ENCODE measurements at places on chromosomes 13 and 19.

DNA sequence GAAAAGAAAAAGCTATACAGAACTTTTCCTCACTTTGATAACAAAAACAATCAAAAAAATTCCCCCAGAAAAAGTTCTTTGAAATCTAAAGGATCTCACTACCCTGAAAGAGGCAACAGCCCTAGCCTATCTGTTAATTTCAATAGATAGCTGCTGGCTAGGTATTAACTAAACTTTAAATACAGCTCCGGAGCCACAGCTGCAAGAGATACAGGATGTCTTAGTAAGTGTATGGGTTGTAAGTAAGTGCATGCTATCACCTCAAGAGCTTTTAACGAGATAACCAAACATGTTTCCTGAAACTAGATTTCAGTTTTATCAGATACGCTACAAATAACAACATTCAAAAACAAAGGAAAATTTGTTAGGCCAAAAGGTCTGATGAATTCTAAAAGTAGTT lies 148.4 kb downstream of the KLF12 start:
- DNase-seq, result no peak

DNA sequence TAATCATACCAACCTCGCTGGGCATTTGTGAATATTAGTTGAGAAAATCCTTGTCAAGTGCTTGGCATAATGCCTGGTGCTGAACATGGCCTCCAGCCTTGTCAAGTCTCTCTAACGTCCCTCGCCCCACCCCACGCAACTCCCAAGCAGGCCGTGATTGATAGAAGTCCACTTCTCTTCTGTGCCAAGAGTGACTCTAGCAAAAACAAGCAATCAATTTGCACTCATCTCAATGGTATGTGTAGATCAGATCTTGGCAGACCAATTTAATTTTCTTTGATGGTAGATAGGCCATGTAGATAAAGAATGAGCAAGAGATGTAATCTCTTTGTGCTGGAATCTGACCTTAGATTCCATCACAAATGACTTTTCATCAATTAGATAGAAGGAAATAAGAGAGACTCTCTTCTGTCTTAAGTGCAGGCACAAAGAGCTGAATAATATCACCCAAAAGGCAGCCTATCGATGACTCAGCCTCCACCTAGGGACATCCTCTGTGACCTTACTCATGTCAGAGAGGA lies 31.0 kb upstream of the KATNAL1 start:
- DNase-seq, result no peak

DNA sequence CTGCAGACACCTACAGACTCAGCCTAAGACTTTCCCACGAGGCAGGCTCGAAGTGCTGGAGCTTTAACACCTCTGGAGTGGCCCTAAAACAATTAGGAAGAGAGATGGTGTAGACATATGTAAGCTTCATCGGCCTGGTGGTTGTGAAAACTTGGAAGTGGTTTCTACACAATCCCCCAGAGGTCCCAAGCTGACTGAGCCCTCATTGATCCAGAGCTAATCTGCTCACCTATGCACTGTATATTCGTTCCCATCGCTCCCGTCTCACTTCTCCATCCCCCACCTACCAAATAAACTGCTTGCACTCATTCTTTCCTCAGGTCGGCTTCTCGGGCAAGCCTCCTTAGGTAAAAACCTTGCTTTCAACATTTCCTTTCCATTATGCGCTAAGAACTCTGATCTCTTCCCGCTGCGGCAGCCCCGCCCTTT lies 767 bp upstream of the ZNF793 start:
- no peak for DNase-seq

DNA sequence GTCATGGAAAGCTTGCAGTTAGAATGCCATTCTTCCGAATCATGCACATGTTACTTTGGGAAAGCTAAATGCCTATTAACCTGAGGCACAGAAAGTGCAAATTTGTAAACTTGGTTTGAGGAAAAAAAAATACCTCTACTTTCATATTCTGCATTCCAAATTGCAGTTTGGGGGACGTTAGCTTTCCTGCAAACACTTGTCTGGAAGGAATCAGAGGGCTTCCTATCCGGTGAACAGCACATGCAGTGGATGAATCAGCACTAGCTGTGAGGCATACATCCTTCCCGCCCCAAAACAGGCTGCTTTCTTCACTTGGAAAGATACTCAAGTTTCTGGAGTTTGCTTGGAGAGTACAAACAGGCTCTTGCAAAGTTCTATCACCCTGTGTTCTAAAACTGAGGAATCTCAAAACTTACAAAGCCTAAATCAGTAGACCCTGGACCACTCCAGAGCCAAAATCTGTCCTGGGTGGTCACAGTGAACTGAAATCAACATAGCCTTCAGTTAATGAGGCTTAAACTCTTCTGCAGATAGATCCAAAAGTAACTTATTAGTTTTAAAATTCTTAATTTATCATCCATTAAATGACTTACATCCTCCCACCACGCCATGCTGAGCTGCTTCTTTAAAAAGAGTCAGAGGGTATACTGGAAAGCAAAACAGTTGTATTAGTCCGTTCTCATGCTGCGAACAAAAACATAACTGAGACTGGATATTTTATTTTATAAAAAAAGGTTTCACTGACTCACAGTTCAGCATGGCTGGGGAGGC lies 802.3 kb upstream of the ARGLU1 start:
- no peak for DNase-seq

- no peak for DNase-seq
Measured at GRCh38 chr19:30540761-30541160, 168.6 kb downstream of the ZNF536 start.

DNA sequence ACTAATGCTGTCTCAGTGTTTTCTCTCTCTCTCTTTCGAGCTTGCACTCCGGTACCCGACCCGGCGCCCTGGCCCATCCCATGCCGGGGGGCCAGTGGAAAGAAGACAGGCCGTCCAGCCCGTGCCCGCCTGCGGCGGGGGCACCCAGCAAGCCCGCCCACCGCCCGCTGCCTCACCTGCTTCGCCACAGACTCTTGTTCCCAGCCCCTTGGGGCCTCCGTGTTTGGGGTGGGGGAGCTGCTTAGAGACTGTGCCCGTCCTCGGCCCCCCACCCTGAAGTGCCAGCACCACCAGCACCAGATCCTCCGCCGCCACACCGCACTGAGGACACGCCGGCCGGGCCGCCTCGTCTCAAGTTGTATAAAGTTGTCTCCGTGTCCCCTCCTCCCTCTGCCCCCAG lies 2.4 kb downstream of the LENG9 start:
- no peak for DNase-seq

- no peak for DNase-seq
Measured at GRCh38 chr13:33328701-33329100, 43.1 kb upstream of the STARD13 start.

DNA sequence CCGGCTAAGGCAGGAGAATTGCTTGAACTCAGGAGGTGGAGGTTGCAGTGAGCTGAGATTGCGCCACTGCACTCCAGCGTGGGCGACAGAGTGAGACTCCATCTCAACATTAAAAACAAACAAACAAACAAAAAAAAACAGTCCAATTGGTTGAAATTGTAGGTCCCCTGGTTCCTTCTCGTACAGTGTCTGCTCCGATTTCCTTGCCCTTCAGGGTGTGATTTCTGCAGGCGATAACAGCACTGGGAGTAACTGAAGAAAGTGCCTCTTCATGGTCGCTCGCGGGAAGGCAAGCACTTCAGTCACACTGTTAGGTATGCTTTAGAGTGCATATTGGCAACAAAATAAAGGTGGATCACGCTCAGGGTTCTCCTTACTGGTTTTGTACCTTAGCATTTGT lies 39.7 kb downstream of the TPT1 start:
- DNase-seq, result no peak

- no peak for DNase-seq
Measured at GRCh38 chr13:46556418-46556779, 3.4 kb downstream of the LRCH1 start.

- no peak for DNase-seq
Measured at GRCh38 chr13:23515116-23515515, 55.1 kb upstream of the TNFRSF19 start.

GRCh38 chr13:49084961-49085360 lies 109.2 kb downstream of the FNDC3A start:
- no peak for DNase-seq

GRCh38 chr13:32515246-32515645 lies 23.3 kb downstream of the N4BP2L2 start:
- no peak for DNase-seq

- DNase-seq, result no peak
Measured at GRCh38 chr19:7879111-7879807, 5.1 kb upstream of the PRR36 start.

DNA sequence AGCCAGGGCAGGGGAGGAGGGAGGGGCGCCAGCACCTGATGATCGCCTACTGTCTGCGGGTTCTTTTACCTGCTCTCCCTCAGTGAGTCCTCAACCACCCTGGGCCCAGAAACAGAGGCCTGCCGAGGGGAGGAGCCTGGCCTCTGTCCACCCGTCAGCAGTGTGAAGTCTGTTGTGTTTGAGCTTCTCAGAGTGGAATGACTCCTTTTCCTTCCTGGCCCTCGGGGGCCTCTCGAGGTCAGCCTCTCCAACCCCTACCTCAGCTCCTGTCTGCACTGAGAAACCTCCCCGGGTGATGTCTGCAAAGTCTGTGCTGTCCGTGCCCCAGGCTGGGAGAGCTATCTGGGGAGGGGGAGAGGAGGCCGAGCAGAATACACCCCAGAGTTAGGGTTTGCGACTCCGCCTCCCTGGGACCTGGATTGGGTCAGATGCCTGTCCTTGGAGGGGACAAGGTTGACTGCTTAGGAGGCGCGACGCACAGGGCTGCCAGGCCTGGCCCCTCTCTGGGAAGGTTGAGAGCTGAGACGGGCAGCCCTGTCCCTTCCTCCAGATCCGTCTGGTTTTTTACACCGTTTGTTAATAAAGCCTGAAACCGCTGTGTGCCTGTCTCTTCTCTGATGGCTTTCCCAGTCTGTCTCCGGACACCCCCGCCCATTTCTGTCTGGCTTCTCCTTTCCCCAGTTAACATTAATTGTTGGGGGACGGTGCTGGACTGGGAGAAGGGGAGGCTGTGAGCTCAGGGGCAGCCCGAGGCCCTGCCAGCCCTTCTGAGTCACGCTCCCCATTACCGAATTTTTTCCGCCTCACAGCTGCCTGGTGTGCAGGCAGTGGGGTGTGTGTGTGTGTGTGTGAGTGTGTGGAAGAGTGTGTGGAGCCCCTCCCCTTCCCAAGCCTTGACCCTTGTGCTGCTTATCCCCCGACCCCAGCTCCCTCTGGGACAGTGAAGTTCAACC lies 989 bp upstream of the SSC5D start:
- no peak for DNase-seq

DNA sequence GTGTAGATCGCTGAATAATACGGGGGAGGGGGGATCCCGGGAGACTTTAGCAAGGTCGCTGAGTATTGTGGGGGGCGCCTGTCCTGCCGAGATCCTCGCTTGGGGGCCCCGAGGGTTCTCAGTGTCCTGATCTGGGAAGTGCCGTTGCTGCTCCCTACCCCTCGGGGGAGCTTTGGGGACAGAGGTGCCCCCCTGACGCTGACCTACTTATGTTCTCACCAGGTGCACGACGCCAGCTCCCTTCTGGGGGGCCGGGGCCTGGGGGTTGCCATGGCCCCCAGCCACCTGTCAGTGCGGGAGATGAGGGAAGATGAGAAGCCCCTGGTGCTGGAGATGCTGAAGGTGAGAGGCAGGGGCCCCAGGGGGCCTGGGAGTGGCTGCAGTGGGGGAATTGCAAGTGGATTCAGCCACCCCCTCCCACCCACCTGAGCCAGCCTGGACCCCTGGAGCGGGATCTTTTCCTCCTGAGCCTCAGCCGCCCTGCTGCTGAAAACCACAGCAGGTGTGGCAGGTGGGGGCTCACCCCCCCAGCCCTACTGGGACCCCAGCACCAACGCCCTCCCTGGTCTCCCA lies 537 bp downstream of the NAT14 start:
- DNase-seq, result no peak

- no peak for DNase-seq
Measured at GRCh38 chr19:5968431-5969373, 9.2 kb downstream of the RANBP3 start.

DNA sequence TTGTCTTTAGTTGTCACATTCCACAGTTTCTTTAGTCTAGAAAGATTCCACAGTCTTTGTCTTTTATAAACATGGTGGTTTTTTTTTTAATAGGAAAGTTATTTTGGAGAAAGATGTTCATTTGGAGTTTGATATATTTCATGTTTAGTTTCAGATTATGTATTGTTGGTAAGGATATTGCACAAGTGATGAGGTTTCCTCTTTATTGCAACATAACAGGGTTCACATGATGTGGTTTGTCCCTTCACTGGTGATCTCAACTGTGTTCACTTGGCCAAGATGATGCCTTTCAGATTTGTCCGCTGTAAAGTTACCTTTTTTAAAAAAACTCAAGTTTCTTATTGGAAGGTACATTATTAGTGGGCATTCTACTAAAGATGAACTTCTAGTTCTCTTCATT lies 3.2 kb downstream of the ZNF230 start:
- no peak for DNase-seq

DNA sequence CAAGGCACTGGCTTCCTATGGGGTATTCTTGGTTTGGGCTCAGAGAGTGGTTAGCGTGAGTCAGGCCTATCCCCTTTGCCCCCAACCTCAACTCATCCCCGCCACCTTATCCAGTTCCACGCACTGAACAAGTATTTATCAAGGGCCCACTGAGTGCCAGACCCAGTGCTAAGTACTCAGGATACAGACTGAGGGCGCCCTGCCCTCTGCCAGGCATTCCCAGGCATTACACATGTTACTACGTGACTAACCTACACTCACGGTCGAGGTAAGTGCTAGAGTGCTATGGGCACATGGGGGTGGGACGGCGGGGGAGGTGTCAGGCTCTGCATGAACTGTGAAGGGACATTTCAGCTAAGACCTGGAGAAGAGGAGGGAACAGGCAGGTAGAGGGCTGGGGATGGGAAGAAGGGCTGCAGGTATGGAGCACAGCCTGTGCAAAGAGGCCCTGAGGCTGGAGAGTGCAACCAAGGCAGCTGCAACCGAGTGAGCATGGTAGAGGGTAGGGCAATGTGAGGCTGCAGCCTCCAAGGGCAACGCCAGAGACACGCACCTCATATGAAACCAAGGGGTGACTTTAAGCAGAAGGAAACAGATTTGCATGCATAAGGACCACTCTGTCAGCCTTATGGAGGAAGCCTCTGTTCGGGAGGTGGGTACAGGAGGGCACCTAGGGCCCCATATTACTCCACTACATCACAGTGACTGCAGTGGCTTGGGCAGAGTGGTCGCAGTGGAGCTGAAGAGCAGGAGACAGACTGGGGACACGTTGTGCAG lies 22.5 kb downstream of the DHRS12 start:
- DNase-seq, result no peak

DNA sequence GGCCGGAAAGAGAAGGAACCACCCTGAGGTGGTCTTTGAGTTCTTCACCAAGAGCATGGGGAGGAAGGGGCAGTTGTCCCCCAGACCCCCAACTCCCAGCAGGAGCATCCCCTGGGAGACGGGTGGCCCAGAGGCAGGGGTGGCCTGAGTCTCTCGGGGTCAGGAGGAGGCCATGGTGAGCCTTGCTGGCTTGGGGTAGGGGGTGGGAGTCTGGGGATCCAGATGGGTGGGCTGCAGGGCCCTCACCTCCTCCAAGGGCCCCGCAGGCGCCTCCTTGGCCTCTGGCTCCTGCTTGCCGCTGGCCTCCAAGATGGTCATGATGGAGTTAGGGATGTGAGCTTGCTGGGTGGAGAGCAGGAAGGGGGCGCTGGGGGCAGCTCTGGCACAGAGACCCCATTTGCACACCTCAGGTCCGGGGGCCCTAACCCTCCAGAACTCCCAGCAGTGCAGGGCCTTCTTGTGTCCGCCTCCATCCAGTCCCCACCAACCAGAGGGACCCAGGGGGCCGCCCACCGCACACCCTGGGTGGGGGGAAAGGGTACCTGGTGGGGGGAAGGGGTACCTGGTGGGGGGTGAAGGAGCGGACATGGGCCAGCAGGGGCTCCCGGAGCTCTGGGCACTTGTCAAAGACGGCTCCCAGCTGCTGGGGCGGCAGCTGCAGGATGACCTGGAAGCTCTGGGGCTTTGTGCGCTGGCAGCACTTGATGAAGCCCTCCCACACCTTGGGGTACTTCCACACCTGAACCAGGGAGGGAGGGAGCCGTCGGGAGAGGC lies 1.3 kb upstream of the RSPH6A start:
- no peak for DNase-seq

All from activated CD8-positive, alpha-beta memory T cell treated with anti-CD3 and anti-CD28 coated beads for 48 hours (primary cell).